ENCODE measurements at places on chromosomes 5 and 9. TPM values are rescaled to one million over a fixed set of nuclear protein-coding genes. Genes with fewer than 3 reads are reported as not detected.

FBP2 gene
- total RNA-seq, result not detected

PDE6A gene
- total RNA-seq, result 0.50 TPM

PALM2AKAP2 gene
- 2.1 TPM for total RNA-seq

SHISAL2B gene
- total RNA-seq, result not detected

PCDHA1 gene
- total RNA-seq, result not detected

SLC46A2 gene
- not detected for total RNA-seq

C9orf50 gene
- total RNA-seq, result not detected

PIP5KL1 gene
- total RNA-seq, result 22.5 TPM

All from PC-9 (cell line).